ENCODE measurements at places on chromosomes 2 and 18.
A peak's percentile ranks its signal among the peaks of the same experiment; 100 is the strongest.

GRCh38 chr2:241877989-241878970 is 8.8 kb downstream of the RTP5 start:
- DNase-seq = peak; percentile 88

DNA sequence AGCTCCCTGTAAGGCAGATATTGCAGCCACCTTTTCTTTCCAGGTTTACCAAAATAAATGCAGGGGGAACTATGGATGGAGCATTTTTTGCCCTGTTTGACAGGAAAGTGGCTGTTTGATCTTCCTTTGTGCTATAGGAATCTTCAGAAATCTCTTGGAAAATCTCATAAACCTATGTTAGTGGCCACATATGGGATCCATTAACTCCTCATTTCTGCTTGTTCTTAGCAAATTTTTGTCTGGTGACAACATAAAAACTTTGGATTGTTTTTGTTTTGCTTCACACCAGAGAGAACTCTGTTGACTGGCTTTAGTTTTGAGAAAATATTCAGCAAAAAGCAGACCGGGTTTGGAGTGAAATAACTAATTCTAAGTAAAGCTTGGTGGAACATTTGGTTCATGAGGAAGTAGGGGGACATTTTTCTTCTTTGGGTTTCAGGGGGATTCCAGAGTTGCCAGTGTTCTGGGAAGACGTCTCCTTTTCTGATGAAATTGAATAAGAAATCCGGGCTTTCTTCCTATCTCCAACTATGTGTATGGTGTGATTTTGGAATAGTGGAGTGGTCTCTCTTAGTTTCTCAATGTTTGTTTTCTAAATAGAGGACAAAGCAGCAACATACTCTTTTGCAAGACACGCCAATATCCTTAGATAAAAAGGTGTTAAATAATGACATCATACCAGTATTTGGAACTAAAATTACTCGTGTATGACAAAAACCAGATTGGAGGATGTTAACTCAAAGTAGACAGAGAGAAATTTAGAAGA is 174.4 kb downstream of the ICOS start:
- DNase-seq = no peak

GRCh38 chr2:20198001-20198400 is 26.9 kb downstream of the SDC1 start:
- no peak for DNase-seq

DNA sequence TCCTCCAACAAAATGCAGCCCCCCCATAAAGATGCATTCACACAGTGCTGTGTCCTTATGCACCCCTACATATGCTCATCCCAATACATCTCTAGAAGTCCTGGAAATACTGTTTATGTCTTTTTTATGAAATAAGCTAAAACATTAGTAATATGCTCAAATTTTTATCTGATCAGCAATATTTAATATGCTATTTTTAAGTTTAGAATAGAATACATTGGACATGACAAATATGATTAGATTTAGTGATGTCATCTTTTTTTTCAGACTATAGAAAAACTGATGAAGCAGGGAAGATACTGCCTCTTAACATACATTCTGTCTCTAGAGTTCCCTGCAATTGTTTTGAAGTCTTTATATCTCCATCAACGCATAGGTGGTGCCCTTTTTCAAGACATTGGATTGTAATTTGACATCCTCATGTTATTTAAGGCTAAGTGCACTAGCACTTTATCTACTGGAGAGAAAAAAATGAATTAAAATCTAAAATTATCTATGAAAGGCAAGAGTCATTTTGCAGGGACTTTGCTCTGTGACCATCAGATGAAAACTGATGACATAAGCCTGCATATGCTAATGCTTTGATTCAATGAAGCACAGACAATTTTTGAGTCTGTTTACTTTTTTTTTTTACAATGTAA is 395.3 kb downstream of the LPIN1 start:
- DNase-seq = no peak

DNA sequence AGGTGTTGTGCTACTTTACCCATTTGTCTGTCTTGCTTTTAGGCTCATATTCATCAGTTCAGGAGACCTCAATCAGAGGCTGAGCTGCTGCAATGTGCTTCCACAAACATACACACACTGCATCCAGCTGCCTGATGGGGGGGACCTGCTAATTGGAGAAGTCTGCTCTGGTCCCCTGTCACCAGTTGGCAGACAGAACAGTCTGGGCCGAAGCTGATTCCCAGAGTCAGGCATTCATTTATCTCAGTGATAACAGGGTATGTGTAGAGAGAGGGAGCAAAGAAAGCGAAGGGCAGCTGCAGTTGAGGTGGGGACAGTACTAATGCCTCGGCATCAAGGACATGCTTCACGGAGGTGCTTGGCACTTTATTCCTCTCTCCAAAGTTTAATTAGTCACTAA is 584.3 kb upstream of the PIK3C3 start:
- no peak for DNase-seq

GRCh38 chr2:157790780-157791179 is 85.3 kb downstream of the ACVR1 start:
- no peak for DNase-seq
